Ascending aorta (tissue), 2 donors: ENCODE measurements at places on chromosomes 1 and 21.

DNA sequence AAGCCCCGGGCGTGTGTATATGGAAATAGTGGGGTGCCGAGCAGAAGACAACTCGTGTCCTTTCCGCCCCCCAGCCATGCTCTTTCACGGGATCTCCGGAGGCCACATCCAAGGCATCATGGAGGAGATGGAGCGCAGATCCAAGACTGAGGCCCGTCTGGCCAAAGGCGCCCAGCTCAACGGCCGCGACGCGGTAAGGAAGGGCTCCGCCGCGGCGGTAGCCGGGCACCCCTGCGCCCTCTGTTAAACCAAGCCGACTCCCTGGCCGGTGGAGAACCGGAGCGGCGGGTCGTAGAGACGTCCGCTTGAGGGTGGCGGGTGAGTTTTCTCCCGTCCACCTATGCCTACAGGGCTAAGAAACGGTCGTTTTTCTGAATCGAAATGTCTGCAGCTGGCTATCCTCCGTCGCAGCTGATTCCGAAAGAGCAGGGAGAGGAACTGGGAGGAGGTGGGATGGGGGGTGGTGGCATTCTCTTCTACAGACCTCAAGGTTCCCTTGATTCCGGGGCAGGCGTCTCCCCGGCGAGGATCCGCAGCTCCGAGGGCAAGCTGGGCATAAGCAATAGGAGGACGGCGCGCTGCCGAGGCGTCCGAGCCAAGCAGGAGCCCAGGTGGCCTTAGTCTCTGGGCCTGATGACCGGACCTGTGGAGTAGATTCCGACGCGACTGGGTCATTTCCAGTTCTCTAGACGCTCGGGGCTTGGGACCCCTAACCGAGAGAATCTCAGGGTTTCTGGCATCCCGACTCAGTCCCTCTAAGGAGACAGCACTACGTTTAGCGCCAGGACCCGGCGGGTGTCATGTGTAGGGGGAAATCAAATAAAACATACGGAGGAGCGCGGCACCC, 856 bp downstream of the LHX9 start:
- no peak for DNase-seq

DNA sequence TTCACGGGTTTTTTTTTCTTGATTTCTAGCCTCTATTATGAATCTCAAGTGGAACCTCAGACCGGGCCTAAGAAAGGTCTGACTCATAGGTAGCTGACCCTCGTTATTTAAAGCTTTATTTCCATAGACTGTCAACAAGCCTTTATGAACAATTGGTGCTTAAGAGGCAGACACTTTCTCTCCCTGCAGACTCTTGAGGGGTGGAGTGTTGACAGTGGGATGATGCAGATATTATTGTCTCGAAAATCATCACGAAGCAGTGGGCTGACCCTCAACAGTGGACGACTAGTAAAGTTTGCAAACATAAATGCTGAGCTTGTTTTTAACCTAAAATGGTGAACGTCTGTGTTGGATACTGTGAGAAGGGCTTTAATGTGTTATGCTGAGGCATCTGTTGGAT, 1.8 kb downstream of the SFT2D2 start:
- no peak for DNase-seq

- DNase-seq: no peak
These were observed 39.9 kb upstream of the ACTRT2 start for GRCh38 chr1:2981388-2981787.

GRCh38 chr1:171248841-171249240, 547 bp downstream of the FMO1 start:
- no peak for DNase-seq

DNA sequence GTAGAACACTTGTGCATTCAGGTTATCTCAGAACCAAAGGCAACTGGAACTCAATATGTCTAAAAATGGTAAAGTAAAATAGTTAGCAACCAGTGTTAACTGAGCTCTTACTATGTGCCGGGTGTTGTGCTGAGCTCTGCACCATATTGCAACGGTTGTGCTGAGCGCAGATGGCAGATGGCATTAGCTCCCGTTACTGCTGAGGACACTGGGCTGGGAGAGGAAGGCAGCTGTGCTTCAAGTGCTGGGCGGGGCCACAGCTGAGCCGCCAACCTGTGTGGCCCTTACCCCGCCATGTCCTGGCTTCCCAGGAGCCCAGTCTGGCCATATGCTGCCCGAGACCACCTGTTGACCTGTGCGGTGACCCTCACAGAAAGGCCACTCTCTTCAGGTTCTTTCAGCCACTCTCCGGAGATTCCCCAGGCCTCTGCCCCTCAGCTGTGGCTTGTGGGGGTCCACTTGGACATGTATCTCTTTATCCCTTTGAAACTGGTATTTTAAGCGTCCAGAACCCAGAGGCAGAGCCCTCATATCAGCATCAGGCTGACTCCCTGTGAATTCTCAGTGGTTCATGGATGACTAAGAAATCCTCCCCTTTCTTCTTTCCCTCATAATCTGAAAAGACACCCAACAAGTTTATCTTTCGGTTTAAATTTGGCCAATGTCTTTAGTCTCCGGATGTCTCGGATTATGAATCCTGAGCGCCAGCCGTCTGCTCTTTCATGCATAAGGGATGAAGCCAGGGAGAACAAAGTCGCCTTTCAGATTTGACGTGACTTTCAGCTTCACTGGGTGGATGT, 26.4 kb downstream of the LDLRAP1 start:
- no peak for DNase-seq

- DNase-seq: no peak
These were observed 205.9 kb upstream of the DPYD start for GRCh38 chr1:98126740-98127139.

- no peak for DNase-seq
These were observed 50.9 kb downstream of the ACTL8 start for GRCh38 chr1:17805869-17806684.

DNA sequence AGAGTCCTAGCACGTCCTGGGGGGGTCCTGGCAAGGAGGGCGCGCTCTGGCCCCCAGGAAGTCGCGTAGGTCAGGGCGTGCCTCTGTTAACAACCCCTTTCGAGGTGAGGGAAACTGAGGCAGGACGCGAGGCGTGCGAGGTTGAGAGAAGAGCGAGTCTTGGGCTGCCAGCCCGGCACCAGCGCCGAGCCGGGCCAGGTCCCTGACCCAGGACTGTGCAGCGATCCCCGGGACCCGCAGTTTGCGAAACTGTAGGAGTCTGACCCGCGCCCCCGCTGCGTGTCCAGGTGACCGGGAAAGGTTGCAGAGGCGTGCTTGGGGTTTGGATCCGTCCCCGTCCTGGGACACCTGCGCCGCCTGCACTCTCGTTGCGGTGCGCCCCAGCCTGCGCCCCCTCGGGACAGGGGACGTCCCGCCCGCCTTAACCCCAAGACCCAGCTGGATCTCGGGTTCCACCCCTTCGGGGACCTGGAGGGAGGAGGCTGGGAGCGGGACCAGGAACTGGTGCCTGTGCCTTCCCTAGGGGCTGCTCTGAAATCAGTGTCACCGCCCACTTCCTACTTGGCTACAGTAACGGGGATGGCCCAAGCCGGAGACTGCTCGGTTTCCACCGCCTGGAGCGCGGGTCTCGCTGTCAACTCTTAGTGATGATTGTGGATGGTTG, 493 bp downstream of the DISC1 start:
- peak; percentile 32 for DNase-seq

GRCh38 chr1:18661404-18662285, 31.0 kb downstream of the PAX7 start:
- no peak for DNase-seq

- no peak for DNase-seq
These were observed 5.4 kb downstream of the MEAF6 start for GRCh38 chr1:37509181-37509580.
